ENCODE measurements at places on chromosomes 3 and 15.
A peak's percentile ranks its signal among the peaks of the same experiment; 100 is the strongest.

DNA sequence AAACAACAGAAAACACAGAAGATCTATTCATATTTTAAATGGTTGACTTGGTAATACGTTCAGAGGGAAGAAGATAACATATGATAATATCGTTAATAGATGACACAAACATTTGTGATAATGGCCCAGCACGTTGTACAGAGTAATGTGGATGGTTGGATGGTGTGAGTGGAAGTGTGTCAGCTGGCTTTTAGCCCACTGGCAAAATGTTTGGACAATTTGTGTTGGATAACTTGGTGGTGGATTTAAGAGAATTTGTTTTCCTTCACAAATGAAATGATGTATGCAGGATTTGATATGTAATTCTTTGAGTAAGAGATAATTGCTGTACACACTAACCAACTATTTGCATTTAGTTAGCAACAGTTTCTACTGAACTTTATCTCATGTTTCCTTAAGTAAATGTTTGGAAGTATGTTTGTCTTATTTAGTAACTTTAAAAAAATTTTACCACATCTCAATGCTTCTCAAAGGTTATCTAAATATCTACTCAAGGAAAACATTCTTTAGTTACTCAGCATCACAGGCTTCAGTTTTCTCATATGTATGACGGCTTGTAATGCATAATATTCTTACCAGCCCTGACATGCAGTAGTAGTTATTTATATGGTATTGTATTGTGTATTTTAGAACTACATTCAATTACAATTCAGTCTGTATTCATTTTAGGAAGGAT lies 328.5 kb upstream of the GOLIM4 start:
- DNase-seq = no peak
- H3K4me1 ChIP-seq = no peaks in the 10 kb centered on the region
- no peak overlapping the region for H3K4me3 ChIP-seq
- H3K27me3 ChIP-seq = no peaks in the 10 kb centered on the region
- no peak overlapping the region for H3K27ac ChIP-seq

- DNase-seq = no peak
- H3K36me3 ChIP-seq = no peaks in the 10 kb centered on the region
- peaks cover 18% of the 10 kb centered on the region for H3K4me1 ChIP-seq
- H3K27me3 ChIP-seq = no peaks in the 10 kb centered on the region
- peak overlapping the region; percentile 46 for H3K27ac ChIP-seq
Measured at GRCh38 chr15:70604666-70605315, 158.6 kb downstream of the UACA start.

DNA sequence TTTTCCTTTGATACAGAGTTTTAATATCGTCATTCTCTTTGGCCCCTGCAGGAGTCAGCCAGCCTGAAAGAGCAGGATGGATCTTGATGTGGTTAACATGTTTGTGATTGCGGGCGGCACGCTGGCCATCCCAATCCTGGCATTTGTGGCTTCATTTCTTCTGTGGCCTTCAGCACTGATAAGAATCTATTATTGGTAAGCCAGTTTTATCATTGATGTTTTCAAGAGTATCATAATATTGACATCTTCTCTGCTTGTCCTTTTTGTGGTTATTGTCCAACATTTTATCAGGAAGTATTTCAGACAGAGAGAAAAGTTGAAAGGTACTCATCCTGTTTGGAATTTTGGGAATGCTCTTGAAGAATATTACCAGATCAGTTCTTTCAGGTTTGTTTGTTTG lies 18.9 kb downstream of the ABHD6 start:
- no peak overlapping the region for H3K4me3 ChIP-seq
- no peak overlapping the region for H3K27ac ChIP-seq
- H3K4me1 ChIP-seq = no peaks in the 10 kb centered on the region
- no peaks in the 10 kb centered on the region for H3K27me3 ChIP-seq
- DNase-seq = no peak

DNA sequence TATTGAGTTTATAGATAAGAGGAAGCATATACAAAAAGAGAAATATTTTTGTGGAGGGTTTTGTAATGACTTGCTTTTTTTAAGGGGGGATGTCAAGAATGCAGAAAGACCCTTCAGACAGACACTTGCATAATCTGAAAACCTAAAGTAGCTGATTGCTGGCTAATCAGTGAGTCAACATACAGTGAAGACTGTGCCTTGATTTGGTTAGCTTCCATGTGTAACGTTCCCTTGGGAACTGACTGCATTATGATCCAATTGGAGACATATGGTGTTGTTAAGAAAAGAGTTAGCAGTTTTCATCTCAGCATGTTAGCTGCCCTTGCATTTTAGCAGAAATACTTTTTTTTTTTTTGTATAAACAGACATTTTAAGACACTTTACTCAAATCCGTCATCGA lies 483.2 kb downstream of the RBMS3 start:
- no peak overlapping the region for H3K27ac ChIP-seq
- no peak overlapping the region for H3K4me3 ChIP-seq
- H3K36me3 ChIP-seq = no peaks in the 10 kb centered on the region
- H3K27me3 ChIP-seq = no peaks in the 10 kb centered on the region
- no peak for DNase-seq

- peaks cover 84% of the 10 kb centered on the region for H3K27me3 ChIP-seq
- peaks cover 8% of the 10 kb centered on the region for H3K4me1 ChIP-seq
- H3K27ac ChIP-seq = no peak overlapping the region
- peak overlapping the region; percentile 29 for H3K4me3 ChIP-seq
Measured at GRCh38 chr15:96416218-96416933, 85.9 kb downstream of the NR2F2 start.

GRCh38 chr3:186930143-186930640 lies at the start of gene ST6GAL1:
Gene ST6GAL1, plus strand, starts transcription at chr3:186930526. Its CDS starts 112,178 bp downstream, at chr3:187042704.
- H3K27ac ChIP-seq = peak within 1 kb of the TSS; percentile 81
- H3K4me1 ChIP-seq = peaks cover 44% of the 10 kb centered on the region
- no peaks in the 10 kb centered on the region for H3K27me3 ChIP-seq
- peak; percentile 87 for DNase-seq

- no peak overlapping the region for H3K4me3 ChIP-seq
- H3K4me1 ChIP-seq = peaks cover 3% of the 10 kb centered on the region
- H3K27me3 ChIP-seq = no peaks in the 10 kb centered on the region
- no peaks in the 10 kb centered on the region for H3K36me3 ChIP-seq
- DNase-seq = peak; percentile 74
Measured at GRCh38 chr15:77497942-77498361, 77.3 kb downstream of the HMG20A start.

GRCh38 chr15:81061490-81062253 lies 60.9 kb downstream of the TLNRD1 start:
- no peaks in the 10 kb centered on the region for H3K4me1 ChIP-seq
- H3K4me3 ChIP-seq = no peak overlapping the region
- H3K27ac ChIP-seq = no peak overlapping the region
- H3K36me3 ChIP-seq = no peaks in the 10 kb centered on the region

- no peaks in the 10 kb centered on the region for H3K4me1 ChIP-seq
- no peak overlapping the region for H3K27ac ChIP-seq
- no peak overlapping the region for H3K4me3 ChIP-seq
- H3K36me3 ChIP-seq = no peaks in the 10 kb centered on the region
Measured at GRCh38 chr3:145760036-145760435, 400.9 kb downstream of the PLOD2 start.

DNA sequence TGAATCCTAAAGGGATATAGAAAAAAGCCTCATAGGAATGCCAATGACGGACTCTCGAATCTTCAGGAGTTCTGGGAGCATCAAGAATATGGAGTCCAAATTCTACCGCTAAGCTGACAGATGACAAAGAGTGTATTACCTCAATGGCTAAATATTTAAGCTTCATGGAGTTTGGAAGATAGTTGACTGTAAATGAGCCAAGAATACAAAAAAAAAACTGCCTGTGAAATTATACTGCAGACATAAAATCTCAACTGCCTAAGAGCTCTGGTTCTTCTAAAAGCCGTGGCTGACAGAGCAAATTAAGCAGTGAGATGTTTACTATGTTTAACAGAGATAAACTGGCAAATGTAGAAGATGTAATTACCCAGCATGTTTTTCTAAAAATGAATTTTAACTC lies 140.0 kb downstream of the GADL1 start:
- H3K4me1 ChIP-seq = no peaks in the 10 kb centered on the region
- H3K4me3 ChIP-seq = no peak overlapping the region
- H3K27ac ChIP-seq = no peak overlapping the region
- H3K36me3 ChIP-seq = no peaks in the 10 kb centered on the region
- H3K27me3 ChIP-seq = no peaks in the 10 kb centered on the region

DNA sequence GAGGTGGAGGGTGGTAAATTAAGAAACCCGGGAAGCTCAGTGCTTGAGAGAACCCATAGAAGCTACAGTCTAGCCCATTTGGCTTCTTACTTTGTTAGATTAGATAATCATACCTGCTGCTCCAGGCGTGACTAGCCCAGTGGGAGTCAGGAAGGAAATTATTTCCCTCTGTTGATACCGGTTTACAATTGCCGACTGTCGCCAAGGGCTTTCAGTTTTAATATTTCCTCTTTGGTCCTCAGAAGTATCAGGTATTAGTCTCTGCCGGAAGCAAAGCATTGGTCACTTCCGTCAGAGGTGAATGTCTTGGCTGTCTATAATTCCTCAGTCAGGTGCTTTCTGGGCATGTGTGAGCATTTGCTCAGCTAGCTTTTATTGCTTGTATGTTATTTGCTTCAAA lies 75.2 kb downstream of the LPP start:
- H3K27ac ChIP-seq = no peak overlapping the region
- DNase-seq = no peak
- no peaks in the 10 kb centered on the region for H3K27me3 ChIP-seq
- H3K4me3 ChIP-seq = no peak overlapping the region
- no peaks in the 10 kb centered on the region for H3K36me3 ChIP-seq

- H3K27ac ChIP-seq = no peak overlapping the region
- H3K27me3 ChIP-seq = no peaks in the 10 kb centered on the region
- DNase-seq = no peak
- H3K36me3 ChIP-seq = no peaks in the 10 kb centered on the region
- H3K4me3 ChIP-seq = no peak overlapping the region
- no peaks in the 10 kb centered on the region for H3K4me1 ChIP-seq
Measured at GRCh38 chr15:51202783-51203182, 108.1 kb upstream of the TNFAIP8L3 start.

- no peak for DNase-seq
- no peak overlapping the region for H3K4me3 ChIP-seq
- no peaks in the 10 kb centered on the region for H3K4me1 ChIP-seq
- H3K36me3 ChIP-seq = no peaks in the 10 kb centered on the region
- H3K27ac ChIP-seq = no peak overlapping the region
- H3K27me3 ChIP-seq = no peaks in the 10 kb centered on the region
Measured at GRCh38 chr15:47288794-47289193, 428.5 kb upstream of the SEMA6D start.

GRCh38 chr3:140428380-140428779 lies 249.5 kb upstream of the TRIM42 start:
- H3K4me1 ChIP-seq = no peaks in the 10 kb centered on the region
- H3K4me3 ChIP-seq = no peak overlapping the region
- H3K27ac ChIP-seq = no peak overlapping the region
- H3K27me3 ChIP-seq = no peaks in the 10 kb centered on the region

GRCh38 chr3:134083626-134084241 lies 54.0 kb upstream of the SLCO2A1 start:
- H3K4me3 ChIP-seq = no peak overlapping the region
- no peaks in the 10 kb centered on the region for H3K4me1 ChIP-seq
- no peak for DNase-seq
- no peaks in the 10 kb centered on the region for H3K27me3 ChIP-seq
- no peak overlapping the region for H3K27ac ChIP-seq

- H3K4me1 ChIP-seq = no peaks in the 10 kb centered on the region
- no peaks in the 10 kb centered on the region for H3K36me3 ChIP-seq
- no peak overlapping the region for H3K27ac ChIP-seq
- H3K27me3 ChIP-seq = no peaks in the 10 kb centered on the region
Measured at GRCh38 chr3:40618158-40618557, 93.4 kb downstream of the ZNF621 start.

GRCh38 chr3:123768480-123769355 lies 115.4 kb downstream of the MYLK start:
- no peaks in the 10 kb centered on the region for H3K4me1 ChIP-seq

DNA sequence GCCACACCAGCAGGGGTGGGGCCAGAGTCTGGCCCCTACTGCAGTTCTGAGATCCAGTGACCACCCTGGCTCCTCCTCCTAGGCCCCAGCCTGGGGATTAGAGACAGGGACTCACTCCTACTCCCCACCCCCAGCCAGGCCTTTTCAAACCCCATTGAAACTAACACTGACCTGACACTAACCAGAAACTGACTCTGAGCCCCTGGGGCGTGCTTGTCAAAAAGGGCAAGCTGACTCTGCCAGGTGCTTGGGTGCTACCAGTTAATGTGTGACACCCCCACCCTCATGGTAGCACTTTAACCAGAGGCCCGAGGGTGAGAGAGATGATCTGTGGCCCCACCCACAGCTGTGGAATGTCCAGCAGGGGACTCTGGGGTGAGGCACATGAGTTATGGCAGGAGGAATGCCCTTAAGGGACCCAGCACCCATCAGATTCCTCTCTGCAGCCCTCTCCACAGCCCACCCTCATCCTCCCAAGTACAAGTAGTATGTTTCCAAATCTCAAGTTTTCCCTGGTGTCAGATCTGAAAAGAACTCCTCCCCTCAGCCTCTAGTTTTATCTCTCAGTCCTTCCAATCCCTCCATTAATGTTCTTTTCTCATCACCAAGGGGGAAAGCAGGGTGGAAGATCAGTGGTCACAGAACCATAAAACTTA lies 1.4 kb downstream of the PTH1R start:
- no peak overlapping the region for H3K27ac ChIP-seq
- H3K4me1 ChIP-seq = peaks cover 53% of the 10 kb centered on the region
- peaks cover 37% of the 10 kb centered on the region for H3K27me3 ChIP-seq

- H3K36me3 ChIP-seq = no peaks in the 10 kb centered on the region
- no peak overlapping the region for H3K27ac ChIP-seq
- H3K4me1 ChIP-seq = no peaks in the 10 kb centered on the region
- no peak for DNase-seq
- no peak overlapping the region for H3K4me3 ChIP-seq
Measured at GRCh38 chr3:44915702-44916438, 41.5 kb downstream of the TGM4 start.

DNA sequence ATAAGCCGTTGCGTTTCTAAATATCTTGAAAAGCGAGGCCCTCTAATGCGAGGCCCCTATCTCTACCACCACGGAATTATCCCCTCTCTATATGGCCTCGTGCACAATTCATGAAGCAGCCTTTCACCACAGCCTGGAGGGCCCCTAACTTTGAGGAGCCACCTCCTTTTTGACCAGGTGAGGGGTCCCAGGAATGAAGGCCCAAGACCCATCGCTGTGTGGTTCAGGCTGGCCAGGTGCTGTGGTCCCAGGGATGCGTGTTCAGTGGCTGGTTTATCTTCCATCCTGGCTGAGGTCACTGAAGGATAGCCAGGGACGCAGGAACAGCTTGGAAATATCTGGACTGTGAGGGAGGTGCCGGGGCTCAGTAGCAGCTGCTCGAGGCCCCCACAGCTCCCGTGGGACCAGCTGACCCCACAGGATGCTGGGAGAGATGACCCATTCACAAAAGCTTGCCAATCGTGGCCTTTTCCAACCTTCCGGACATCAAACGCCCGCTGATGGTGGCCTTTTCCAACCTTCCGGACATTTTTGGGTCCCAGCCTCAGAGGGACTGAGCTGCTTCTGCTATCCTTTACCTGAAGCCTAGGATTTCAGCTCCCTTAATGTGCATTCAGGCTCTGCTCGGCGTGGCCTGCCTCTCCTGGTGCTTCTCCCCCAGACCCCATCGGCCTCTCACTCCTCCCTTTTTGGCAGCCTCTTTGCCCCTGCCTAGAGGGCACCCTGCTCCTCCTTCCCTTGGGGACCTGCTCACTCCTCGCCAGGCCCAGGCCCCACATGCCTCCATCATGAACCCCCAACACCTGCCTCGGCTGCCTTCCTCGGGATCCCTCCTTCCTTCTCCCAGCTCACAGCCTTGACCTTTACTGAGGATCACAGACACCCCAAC lies 140.9 kb downstream of the CHSY1 start:
- H3K27ac ChIP-seq = no peak overlapping the region
- H3K4me1 ChIP-seq = peaks cover 4% of the 10 kb centered on the region
- H3K27me3 ChIP-seq = no peaks in the 10 kb centered on the region
- H3K4me3 ChIP-seq = no peak overlapping the region
